ENCODE measurements at places on chromosomes 4 and X.

GRCh38 chrX:74514384-74514783, 93.1 kb downstream of the SLC16A2 start:
- peak; percentile 54 for DNase-seq

DNA sequence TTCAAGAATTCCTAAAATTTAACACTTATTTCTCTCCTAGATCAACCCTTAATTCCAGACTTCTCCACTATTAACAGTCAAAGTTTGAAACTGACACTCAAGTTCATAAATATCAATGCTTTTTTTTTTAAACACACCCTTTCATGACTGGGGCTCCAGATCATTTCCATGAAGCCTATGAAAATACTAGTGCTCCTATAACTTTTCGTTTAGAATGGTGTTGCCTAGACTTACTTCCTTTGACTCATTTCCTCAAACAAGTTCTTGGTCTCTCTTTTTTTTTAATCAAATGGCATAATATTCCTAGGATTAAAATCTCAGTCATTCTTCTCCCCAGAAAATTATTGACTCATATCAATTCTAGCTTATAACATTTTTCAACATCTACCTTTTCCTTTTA, 13.1 kb downstream of the ZMAT1 start:
- DNase-seq, result no peak

- no peak for DNase-seq
These were observed 53.1 kb downstream of the ELF4 start for GRCh38 chrX:130057209-130057608.

DNA sequence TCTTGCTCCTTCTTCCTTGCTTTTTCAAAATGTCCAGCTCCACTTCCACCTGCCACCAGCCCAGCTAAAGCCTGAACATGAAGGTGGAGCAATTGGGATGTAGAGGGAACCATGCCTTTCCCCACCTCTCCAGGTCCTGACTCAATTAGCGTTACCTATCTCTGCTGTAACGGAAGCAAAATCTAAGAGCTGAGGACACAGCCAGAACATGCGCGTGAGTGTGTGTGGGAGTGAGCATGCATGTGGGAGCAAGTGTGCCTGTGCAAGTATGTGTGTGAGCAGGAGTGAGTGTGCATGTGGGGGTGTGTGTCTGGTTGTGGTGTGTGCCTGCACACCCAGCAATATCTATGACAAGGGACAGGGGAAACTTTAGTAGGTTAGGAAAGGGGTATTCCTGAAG, 364.5 kb downstream of the MID1IP1 start:
- DNase-seq, result no peak

- DNase-seq, result no peak
These were observed 5.2 kb downstream of the DDX3X start for GRCh38 chrX:41339148-41339547.

DNA sequence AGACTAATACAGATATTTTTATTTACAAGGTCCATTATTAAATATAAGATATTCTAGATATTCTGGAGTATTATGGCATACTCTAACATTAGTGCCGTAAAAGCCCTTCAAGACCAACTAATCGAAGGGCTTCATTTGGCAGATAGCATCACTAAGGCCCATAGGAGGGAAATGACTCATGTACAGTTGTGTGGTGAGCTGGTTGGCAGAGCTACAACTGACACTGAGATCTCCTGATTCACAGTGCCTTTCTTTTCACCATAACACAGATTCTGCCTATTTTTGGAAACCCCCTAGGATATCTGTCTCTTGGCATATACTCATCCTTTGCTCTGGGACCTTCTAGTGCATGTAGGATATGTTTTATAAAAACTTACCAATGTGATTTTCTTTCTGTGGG, 201.7 kb upstream of the AFF2 start:
- DNase-seq, result peak; percentile 45

GRCh38 chrX:119266364-119266995, 30.4 kb downstream of the PGRMC1 start:
- peak; percentile 29 for DNase-seq

DNA sequence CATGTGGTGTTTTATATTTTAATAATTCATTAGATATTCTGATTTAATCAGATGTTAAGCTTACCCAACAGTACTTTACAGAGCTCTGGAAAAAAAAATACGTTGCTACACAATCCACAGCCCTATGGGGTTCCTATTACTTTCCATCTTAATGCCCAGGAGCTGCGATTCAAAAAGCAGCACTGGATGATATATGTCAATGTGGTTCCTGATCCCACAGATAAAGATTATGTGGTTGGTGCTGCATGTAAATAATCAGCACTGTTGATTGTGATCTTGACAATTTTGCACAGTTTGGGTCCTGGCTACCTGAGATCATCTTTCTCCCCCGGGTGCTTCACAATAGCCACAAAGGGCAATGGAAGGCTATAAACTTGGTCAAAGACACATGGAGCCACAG, 72.7 kb upstream of the DCLK2 start:
- DNase-seq, result no peak

- no peak for DNase-seq
These were observed 131.9 kb downstream of the ADRA2C start for GRCh38 chr4:3898098-3898497.

DNA sequence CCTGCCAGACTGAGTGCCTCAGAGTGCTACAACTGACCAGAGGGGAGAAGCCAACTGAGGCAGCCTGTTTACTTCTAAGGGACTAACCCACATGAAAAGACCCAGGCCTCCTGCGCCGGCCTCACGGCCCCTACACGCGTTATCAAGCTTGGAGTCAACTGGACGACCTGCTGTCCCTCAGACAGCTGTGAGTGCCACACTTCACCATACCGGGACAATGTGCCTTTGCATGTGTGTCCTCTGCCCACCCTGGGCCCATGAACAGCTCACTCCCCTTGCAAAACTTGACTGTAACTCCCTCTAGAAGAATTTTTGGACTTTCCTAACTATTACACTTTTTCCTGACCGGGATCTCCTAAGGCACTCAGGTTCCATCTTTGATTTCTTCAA, 1.8 kb downstream of the NOP14 start:
- DNase-seq, result no peak

DNA sequence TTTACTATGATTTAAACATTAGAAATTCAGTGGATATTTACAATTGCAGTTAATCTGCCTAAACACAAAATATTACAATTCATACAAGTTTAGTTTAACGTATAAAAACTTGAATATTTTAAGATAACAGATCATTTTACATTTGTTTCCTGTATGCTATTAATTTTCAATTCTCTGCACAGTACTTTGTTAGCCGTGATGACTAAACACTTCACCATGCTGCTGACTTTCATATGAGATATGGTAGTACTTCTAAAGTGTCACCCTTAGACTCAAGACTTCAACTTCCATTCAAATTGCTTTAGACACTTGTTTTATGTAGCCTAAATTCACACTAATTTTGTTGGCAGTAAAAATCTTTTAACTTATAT, 1646.4 kb upstream of the ADGRL3 start:
- peak; percentile 67 for DNase-seq

GRCh38 chr4:58962424-58962823, 1852.2 kb upstream of the IGFBP7 start:
- DNase-seq, result no peak

DNA sequence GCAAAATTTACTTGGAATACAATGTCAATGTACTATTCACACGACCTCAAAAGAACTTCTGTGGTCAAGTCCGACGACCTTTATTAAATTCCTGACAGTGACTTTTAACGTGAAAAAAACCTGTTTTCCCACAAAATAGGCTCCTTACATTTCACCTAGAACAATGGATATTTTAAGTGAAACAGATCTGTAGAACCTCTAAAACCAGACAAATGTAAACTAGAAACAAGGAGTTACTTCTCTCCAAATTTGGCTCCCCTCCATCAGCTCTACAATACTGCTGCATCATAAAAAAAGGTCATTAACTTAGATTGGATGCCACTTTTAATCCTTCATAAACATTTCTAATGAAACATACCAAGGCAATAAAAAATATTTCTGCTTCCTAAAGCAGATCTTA, 1.2 kb downstream of the NEK1 start:
- DNase-seq, result no peak

GRCh38 chr4:38223782-38224236, 263.6 kb downstream of the PTTG2 start:
- DNase-seq, result peak; percentile 10

DNA sequence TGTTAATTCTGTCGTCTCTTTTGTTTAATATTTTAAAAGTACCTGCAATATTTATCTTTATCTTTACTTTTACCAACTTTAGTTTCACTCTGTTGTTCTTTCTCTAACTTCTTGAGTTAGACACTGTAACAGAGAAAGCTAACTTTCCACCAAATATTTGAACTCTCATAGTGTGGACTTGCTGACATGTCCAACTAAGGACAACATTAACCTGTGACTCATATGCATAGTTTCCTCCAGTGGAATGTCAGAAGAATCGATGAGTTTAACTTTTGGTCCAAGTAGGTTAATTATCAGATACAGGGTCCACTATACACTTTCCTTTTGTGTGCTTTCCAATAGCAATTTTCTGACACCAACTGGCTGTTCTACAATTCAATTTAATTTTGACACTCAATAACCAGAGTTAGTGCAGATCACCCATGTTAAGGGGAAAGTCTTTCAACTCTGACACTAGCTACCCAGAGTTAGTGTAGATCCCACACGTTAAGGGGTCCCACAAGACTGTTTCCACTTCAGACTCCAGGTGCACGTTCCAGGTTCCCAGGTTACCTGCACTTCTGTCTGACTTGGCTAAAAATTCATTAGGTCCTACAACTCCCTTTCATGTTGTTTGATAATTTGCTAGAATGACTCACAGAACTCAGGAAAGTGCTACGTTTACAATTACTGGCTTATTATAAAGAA, 559.0 kb upstream of the AMOT start:
- peak; percentile 28 for DNase-seq

- peak; percentile 63 for DNase-seq
These were observed 50.4 kb downstream of the USP11 start for GRCh38 chrX:47283015-47283771.

GRCh38 chrX:42384956-42385355, 393.0 kb downstream of the PPP1R2C start:
- DNase-seq, result peak; percentile 72

DNA sequence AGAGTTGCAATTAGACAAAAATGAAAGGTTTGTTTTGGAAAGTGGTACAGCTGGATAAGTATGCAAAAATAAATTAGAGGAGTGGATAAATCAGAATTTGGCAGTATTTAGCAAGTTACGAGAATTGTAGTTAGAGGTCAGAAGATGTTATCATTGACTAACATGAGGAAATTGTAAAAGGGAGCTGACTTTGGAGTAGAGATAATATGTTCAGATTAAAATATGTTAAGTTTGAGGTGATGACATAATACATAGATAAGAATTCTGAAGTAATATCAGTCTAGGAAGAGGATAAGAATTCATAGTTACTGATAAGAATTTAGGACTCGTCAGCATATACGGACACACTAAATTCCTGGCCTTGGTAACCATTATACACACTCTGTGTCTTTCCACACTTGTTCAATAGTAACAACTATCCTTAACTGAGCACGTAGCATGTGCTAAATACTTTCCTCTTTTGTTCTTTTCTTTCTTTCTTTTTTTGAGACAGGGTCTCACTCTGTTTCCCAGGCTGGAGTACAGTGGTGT, 4.1 kb upstream of the EPGN start:
- no peak for DNase-seq

GRCh38 chr4:39626261-39626660, 12.4 kb downstream of the SMIM14 start:
- no peak for DNase-seq

- no peak for DNase-seq
These were observed 23.6 kb upstream of the HGFAC start for GRCh38 chr4:3418029-3418762.

DNA sequence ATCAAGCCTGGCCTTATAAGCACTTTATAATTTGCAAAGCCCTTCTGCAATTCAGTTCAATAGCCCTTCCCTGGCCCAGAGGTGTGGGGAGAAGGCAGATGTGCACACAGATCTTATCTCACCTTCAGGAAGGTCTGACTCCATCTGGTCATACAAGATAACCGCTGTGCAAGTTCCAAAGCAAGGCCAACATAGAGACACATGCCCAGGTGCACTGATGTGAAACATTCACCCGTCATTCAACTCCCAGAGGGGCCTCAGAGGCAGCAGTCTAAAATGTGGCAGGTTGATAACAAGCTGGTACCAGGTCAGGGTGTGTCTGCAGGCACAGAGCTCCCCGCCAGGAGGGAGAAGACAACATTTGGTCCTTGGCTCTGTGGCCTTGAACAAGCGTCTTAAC, 10.9 kb upstream of the WFS1 start:
- no peak for DNase-seq

DNA sequence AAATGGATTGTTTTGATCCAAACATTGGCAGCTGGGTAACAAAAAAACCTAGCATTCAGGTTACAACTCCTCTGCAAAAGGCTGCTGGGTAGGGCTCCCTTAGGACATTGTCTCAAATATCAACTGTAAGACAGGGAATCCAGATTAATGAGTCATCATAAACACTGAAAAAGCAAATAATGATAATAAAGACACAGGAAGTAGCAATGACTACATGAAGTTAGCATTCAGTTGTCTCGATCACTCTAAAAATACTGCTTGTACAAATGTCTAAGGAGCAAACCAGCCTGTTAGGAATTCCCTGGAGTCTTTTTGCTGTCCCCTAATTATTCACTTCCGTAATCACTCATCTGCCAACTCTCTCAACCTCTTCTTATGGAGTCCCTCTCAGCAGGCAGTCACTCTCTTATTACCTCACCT, 259.2 kb downstream of the GPC3 start:
- DNase-seq, result peak; percentile 84

GRCh38 chr4:124977045-124977444, 264.5 kb upstream of the ANKRD50 start:
- no peak for DNase-seq

DNA sequence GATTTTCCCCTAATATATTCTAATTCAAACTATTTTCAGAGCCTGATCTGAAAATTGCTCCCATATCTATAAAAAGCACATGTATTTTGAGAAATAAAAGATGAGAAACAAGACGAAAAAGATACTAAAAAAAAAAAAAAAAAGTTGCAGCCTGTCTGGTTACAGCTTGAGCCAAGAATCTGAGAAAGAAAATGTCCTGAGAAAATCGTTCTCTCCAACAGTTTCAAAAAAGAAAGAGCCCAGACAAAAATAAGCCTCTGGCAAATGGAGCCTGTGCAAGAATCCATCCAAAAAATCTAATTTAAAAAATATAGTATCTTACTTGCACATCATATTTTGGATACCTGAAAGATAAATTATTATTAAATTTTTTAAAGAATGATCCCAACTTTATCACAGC, 163.0 kb upstream of the TBL1X start:
- no peak for DNase-seq

DNA sequence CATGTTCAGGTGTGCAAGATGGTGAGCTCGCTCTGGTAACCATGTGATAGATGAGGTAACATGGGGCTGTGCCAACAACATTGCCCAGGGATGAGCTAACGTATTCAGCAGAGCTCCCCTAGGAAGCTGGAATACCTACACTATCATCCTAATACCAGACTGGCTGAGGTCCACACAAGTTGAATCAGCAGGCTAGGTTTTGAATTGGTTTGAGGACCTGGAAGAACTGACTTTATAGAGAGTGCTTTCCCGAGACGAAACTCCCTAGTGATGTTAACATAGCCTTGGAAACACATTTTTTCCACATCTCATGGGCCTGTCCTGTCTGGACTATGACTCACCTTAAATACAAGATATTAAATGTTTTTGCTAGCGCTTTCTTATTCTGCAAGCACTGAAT, 56.7 kb downstream of the IGFBP7 start:
- peak; percentile 99 for DNase-seq

- peak; percentile 92 for DNase-seq
These were observed 39.2 kb upstream of the UGT2B7 start for GRCh38 chr4:69056921-69057550.

All from kidney tubule cell (primary cell).